ENCODE measurements at places on chromosomes 16 and 17.

DNA sequence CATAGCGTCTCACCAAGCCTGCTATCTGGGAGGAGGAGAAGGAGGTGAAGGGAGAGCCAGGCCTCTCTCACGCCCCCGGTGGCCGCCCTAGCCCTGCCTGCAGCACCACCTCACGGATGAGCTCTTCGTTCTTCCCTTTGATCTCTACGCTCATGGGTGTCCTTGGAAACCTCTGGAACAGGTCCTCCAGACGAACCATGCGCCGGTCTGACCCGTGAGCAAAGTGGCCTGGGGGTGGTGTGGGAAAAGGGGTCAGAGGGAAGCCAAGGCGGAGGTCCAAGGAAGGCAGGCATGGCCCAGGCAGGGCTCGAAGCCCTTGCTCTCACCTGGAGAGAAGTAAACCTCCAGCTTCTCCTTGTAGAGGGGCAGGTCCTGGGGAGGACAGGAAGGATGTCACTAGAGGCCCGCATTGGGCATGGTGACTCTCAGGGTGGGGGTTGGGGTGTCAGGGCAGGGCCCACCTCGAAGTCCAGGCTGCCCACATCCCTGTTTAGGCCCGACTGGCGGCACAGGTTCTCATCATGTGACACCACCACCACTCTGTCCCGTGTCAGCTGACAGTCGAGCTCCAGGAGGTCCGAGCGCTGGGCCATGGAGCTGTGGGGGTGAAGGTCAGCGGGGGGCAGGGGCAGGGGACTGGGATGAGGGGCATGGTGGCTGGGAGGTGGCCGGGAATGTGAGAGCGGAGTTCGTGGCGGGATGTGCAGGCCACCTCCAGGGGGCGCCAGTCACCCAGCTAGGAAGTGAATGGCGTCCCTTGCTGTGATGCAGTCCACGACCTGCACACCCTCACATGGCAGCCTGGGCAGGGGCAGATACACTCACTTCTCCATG is 923 bp downstream of the GDPD3 start:
- peak; percentile 45 for DNase-seq

DNA sequence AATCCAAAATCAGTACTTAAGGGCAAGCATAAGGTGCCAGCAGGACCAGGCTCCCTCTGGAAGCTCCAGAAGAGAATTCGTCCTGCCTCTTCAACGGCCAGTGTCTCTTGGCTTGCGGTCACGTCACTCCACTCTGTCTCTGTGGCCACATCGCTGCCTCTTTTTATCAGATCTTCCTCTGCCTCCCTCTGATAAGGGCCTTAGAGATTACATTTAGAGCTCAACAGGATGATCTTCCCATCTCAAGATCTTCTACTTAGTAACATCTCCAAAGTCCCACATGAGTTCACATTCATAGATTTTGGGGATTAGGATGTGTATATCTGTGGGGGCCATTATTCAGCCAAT is 16.9 kb downstream of the MPG start:
- DNase-seq = no peak

DNA sequence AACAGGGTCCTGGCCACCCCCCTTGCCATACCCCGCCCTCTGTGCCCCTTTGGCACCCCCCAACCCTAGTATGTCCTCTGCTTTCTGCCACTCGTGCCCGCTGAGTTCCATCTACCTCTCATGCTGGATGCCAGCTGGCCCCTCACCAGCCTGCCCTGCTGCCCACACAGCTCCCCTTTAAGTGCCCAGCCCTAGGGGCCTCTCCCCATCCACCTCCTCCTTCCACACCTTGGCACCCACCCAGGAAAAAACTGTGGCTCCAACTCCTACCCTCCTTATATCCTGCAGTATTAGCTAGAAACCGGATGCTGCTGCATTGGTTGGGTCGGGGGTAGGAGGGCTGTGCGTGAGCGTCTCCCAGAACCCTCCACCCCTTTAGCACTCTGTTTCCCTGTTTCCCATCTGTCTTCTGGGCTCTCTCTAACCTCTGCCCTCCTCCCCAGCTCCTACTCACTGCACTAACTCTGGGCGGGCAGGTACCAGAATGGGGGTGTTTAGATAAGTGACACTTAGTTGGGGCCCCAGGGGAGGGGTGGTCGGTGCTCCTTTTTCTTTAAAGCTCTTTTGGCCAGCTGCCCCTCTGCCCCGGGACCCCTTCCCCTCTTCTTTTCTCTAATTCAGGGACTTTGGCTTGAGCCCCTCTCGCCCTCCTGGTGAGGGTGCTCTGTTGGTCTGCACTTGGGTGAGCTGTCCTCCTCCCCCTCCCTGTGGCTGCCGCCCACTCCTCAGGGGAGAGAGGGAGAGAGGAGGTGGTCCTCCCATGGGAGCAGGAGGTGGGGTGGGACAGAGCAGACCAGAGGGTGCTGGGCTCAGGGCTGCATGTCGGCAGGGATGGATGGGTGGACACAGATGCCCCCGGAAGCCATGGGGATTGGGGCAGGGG is 9.9 kb downstream of the NR1D1 start:
- no peak for DNase-seq

GRCh38 chr17:64940055-64940454 is 20.8 kb upstream of the LRRC37A3 start:
- DNase-seq = no peak

DNA sequence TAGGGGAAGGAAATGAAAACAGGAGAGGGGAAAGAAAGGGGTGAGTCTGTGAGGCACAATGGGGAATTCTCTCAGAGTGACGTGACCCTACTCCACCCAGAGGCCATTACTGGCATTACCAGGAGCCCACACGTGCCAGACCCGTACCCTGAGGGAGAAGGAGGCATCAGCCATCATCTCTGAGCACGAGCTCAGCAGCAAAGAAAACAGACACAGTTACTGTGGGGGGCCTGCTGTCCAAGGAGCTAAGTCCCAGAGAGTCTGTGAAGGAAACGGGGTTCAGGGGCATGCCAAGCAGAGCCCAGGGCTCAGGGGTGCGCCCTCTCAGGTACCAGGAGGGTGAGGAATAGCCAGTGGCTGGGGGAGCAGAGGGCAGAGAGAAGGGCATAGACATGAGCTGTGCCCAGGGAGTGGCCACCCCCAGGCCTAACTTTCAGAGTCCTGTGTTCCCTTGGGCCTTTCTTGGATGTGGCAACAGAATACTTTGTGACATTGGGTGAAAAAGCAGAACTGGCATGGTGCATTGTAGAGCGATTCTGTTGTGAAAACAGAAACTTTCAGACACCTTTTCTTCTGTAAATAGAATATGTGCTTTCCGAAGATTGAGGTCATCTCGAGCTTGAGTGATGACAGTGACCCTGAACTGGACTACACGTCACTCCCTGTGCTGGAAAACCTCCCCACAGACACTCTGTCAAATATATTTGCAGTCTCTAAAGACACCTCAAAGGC is 11.3 kb downstream of the TAF1C start:
- no peak for DNase-seq

GRCh38 chr16:74249846-74250245 is 46.8 kb upstream of the PSMD7 start:
- no peak for DNase-seq

DNA sequence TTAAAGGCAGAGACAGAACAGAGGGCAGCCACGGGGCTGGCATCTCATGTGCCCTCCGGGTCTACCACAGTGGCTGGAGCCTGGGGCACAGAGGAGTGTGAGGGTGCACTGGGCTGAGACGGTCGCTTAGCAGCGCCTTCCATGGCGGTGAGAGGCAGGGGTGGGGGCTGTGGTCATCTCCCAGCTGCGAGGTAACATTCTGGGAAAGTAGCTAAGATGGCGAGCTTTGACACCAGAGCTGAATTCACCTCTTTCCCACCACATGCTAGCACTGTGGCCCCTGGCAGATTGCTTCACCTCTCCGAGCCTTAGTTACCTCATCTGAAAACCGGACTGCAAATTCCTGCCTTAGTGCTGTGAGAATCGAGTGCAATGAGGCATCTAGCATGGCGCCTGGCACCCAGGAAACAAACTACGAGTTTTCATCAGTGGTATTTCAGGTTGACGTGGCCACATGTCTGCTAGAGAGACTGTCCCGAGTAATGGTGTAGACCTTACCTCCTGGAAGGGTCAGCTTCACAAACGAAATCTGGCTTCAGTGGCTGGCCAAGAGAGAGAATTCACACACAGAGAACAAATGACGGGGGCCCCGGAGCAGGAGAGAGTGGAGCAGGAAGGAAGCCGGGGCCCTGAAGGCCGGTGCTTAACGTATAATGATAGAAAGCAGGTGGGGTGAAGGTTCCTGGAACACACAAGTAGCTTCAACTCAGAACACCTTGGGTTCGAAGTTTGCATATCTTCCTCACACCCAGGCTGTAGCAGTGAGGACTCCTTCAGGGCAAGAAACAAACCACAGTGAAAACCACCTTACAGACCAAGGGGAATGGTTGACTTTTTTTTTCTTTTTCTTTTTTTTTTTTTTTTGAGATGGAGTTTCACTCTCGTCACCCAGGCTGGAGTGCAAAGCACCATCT is 63.9 kb upstream of the RPH3AL start:
- DNase-seq = no peak

DNA sequence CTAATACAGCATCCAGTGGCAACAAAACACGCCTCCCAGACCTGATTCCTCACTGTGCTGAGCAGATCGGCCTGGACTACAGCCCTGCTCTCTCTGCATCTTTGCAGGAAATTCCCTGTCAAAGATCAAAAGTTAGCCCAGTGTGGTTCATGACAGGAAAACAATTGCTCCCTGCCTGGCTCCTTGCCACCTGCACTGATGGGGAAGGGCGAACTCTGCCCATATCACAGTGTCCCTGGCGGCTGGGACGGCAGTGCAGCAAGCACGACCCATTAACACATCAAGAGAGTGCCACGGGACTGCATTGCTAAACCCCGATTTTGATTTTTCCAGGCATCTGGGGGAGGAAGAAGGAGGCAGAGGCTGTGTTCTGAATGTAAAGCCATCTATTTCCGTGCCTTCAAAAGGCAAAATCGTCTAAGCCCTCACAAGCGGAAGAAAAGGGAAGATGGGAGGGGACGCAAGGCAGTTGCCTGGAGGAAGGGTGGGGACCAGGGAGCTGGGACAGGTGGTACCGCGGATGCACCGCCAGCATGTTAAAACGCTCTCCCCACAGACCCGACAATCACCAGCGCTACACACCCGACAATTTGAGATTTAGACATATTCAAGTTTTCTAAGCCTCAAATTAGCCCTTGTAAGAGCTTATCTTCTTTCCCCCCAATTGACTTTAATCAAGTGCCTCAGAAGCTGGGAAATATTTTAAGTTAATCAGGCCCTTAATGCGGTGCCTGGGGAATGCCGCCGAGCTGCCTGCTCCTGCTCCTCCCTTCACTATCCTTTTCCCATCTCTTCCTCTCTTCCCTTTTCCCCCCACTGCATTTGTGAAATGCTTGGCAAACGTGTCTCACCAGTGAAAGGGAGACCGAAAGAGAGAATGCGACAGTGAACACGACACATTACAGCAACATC is 238.8 kb upstream of the CDH5 start:
- no peak for DNase-seq

GRCh38 chr16:7313170-7313569 is 19.5 kb upstream of the RBFOX1 start:
- no peak for DNase-seq

DNA sequence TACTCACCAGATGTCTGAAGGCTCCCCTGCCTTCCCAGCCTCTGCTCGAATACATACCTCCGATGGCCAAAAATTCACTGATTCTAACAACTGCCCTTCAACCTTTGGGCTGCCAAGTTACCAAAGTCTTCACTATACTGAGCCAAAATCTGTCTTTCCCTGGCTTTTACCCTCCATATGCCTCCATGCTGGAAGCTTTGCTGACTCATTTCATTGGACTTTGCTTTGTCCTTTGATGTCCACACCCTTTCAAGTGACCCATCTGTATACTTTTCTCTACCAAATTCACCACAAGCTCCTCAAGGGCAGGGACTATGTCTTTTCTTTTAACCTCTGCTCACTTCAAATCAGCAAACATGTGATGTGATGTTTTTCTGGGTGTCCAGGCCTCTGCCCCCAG is 21.0 kb upstream of the MTMR4 start:
- no peak for DNase-seq

DNA sequence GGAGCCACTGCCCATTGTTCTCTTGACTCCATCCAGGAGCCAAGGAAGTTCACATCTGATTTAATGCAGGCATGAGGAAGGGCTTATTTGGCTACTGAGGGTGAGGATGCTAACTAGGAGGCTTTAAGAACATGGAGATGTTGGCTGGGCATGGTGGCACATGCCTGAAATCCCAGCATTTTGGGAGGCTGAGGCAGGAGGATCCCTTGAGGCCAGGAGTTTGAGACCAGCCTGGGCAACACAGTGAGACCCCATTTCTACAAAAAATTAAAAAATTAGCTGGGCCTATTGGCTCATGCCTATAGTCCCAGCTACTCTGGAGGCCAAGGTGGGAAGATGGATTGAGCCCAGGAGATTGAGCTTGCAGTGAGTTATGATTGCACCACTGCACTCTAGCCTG is 116.5 kb downstream of the RAP1GAP2 start:
- no peak for DNase-seq

- DNase-seq = no peak
These were observed 48.3 kb downstream of the HIC1 start for GRCh38 chr17:2102931-2103809.

DNA sequence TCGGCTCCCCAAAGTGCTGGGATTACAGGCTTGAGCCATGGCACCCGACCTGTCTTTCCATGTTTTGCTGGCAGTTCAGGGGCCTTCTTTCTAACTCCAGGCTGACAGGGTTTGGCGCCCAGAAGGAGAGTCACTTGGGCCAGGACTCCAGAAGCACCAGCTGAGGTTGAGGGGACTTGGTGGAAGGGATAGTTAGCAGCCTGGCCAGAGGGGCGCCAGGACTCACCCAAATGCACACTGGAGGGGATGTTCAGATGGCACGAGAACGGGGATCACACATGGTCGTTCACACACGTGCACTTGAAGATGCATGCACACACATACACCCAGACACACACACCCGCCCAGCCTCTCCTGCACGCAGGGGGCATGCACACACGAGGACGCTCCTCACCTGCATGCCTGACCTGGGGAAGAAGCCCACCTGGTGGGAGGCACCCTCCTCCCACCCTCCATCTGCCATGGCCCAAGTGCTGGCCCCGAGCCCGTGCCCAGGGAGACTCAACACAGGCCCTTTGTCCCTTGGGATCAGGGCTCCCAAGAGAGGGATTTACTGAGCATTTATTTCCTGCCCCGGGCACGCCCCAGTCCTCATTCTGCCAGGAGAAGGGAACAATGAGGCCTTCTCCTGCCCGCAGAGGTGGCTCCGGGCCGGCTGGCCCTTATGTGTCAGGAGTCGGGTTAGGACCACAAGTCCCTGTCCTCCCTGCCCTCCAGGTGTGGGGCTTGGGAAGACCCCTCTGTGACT is 2.3 kb upstream of the PRSS21 start:
- DNase-seq = no peak

- DNase-seq = peak; percentile 60
These were observed 22.6 kb downstream of the LRRC36 start for GRCh38 chr16:67349172-67349571.

DNA sequence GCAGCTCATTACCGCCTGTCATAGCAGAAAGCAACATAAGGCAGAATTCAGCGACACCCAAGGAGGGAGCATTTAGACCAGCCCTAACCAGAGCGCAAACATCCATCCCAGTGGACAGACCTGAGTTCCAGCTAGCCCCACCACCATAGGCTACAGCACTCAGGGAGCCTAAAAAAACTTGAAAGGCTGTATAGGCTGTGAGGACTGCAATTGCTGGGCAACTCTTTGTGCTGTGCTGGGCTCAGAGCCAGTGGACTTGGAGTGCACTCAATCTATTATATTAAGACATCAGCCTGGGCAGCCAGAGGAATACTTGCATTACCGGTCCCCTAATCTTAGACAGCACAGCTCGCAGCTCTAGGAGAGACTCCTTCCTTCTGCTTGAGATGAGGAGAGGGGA is 207.3 kb downstream of the KIF2B start:
- no peak for DNase-seq

- DNase-seq = peak; percentile 15
These were observed 9.4 kb upstream of the ABCC3 start for GRCh38 chr17:50625032-50625871.
